ENCODE measurements at places on chromosomes 1 and 21. TPM values are rescaled to one million over a fixed set of nuclear protein-coding genes. Genes with fewer than 3 reads are reported as not detected.
A peak's percentile ranks its signal among the peaks of the same experiment; 100 is the strongest.

DNA sequence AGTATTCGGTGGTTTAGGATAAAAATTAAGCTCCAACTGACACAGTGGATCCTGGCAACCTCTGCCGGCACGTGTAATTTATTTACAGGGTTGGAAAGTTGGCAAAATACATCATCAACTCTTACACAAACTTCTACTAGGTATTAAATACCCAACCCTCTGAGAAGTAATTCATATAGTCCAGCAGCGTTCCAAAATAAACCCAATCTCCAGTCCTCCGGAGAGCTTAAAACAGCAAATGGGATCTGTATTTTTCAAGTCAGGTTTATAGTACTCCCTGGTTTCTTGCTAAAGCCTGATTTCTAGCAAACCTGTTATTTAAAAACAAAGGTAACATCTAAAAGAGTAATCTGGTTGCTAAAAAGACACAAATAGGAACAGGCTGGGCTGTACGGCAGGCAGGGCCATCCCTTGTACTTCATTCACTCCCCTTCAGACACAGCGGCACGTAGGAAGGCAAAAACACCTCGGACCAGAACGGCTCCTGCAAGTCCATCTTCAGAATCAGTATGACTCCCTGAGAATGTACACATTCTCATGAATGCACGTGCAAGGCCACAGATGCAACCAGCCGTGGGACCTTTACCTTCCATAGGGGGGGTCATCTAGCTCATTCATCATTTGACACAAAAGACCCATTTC, 8.6 kb downstream of the GLIS1 start:
- no peak for DNase-seq

DNA sequence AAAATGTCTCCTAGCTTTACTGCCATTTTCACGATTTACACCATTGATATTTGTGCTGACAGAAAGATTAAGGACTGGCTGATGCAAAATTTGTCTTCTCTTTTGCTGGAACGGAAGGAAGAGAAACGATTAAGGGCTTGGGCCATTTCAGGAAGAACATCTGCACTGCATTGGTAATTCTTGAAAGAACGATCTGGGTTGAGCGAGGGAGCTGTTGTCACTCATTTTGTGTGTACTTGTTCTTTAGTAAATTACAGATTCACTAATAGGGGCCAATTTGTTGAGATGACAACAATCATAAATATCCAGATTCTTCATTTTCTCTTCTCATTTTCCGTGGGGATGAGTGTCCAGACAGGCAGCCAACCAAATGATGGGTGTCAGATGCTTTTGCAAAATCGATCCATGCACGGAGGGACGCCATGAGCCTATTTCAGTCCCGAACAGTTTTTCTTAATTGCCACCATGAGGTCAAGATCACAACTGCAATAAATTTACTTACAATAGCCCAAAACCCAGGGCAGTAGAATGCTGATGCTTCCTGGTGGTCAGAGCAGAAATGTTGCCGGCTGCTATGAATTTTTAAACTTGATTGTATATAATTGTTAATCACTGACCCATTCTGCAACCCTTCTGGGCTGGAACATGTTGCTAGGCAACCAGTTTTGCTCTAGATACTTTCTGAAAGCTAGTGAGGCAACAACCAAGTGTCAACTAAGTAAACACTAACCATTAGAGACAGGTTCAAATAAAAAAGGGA, 132.4 kb upstream of the TIAM1 start:
- DNase-seq = no peak

The HRNR gene
- not detected for total RNA-seq

- no peak for DNase-seq
Observed at GRCh38 chr1:200891774-200892157, 2.9 kb upstream of the INAVA start.

DNA sequence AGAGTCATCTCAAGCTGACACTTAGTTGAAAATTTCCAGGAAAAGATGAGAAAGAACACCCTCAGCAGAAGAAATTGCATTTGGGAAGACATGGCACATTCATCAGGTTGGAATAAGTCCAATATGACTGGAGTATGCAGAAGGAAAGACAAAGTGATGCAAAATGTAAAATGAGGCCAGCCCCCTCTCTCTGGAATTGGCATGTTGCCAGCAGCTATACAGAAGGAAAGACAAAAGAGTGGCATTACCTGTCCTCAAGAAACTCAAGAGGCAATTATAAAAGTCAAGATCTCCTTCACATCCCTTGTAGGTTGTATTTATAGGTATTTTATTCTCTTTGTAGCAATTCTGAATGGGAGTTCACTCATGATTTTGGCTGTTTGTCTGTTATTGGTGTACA, 426.3 kb downstream of the AGBL4 start:
- DNase-seq = no peak

GRCh38 chr1:226946285-226946684, 6.2 kb downstream of the COQ8A start:
- no peak for DNase-seq

- no peak for DNase-seq
Observed at GRCh38 chr21:42446531-42446930, 42.8 kb downstream of the UBASH3A start.

The IL20 gene
- total RNA-seq = not detected

- DNase-seq = no peak
Observed at GRCh38 chr1:185565302-185565701, 168.9 kb upstream of the HMCN1 start.

DNA sequence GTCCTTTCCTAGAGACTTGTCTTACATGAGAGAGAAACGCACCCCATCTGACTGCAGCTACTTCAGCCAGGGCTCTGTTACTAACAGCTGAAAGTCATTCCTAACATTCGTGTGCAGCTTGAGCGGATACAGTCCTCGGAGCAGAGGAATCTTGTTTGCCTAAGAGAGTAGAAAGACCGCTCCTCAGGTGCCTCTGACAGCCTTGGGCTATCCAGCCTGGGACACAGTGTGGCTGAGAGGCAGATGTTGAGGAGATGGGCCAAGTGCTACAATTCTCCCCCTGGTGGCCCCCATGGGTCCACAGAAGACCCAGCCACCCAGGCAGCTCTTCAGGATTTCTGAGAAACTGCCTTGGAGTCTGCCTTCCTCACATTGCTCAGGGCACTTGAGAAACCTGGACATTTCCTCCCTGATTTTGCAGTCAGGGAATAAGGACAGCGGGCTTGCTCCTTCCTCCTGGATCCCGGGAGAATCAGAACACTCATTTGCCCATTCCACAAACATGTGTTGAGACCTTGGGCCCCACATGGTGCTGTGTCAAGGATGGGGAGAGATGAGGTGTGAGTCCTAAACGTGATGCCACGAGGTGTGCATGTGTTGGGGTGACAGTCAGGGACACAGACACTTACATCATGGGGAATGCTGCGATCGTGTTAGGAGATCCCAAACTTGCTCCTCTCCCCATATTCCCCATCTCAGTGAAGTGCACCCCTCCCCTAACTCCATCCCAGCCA, 13.1 kb downstream of the TRIM62 start:
- DNase-seq = no peak

The KRTAP7-1 gene
- not detected for total RNA-seq

GRCh38 chr1:203286161-203286984, 18.9 kb upstream of the BTG2 start:
- no peak for DNase-seq

The KCNH1 gene
- 2.0 TPM for total RNA-seq

DNA sequence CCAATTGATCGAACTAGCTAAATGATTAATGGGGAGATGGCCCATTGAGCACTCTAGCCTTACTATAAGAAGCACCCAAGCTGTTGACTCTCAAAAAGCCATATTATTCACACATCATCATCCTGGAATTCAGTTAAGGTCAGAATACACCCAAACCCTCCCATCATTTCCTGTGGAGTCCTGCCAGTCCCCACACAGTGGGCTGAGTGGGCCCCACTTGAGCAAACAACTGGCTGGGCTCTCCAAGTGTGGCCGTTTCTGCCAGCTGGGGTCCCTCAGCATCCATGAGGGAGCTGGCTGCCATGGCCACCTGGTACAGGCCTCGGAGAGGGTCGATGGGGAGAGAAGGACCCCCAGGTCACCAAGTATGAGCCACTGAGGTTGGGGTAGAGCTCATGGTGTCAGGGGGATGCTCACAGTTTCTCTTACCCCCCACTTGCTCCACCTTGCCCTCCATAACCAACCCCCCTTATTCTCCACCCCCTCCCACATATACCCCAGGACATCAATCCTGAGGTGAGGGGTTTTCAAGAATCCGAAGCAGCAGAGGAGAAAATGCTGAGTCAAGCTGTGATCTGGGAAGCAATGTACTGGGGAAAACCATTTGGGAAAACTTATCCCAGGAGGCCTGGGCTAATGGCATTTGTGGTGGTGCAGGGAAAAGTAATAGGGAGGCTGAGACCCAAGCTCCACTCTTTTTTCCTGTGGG, 60.3 kb downstream of the UBE2T start:
- DNase-seq = no peak

The TLR5 gene
- total RNA-seq = 5.7 TPM

DNA sequence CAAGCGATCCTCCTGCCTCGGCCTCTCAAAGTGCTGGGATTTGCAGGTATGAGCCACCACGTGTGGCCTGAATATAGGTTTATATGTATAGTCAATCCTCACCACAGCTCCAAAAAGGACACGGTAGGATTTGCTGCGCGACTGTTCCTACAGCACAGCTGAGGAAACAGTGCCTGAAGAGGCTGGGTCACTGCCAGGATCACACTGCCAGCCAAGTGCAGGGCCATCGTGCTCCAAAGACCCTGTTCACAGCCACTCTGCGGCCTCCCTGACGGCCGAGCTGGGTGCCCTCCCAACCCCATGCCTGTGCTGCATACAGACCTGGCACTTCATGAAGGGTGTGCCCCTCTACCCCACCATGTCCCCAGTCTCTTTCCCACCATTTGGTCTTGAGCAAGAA, 71.4 kb downstream of the MRPL37 start:
- no peak for DNase-seq

The BMP8A gene
- 0.95 TPM for total RNA-seq

The FMO4 gene
- total RNA-seq = 13.8 TPM

The ATF6 gene
- 39.4 TPM for total RNA-seq

DNA sequence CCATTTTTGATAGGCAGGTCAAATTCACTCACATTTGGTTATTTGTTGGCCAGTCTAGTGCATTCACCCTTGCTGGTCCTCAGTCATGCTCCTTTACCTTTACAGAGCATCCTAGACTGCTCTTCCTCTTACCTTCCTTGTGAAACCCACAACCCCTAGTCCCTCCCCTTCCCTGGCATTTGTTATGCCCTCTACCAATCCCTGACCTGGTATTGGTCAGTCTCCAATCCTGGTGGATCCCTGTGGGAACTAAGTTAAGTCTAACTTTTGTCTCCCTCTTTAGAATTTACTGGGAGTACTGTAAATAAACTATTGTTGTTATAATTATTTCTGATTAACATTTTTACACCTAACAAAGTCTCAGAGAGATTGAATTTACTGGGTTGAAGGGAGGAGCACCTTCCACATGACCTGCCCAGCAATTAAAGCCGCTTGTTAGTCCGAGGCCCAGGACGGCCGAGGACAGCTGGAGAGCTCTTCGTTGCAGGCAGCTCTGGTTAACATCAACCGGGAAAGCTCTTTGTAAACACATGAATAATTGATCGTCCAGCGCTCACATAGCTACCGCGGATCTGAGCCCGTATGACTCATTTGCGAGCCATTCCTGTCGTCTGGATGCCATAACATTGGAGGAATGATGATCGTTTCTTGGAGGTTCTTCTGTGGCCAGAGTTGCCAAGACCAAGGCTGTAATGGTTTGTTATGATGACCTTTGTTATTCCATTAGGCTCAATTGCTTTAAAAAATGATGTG, 31.9 kb downstream of the MTARC1 start:
- DNase-seq = peak; percentile 40

- DNase-seq = no peak
Observed at GRCh38 chr1:113652771-113653170, 106.5 kb downstream of the PHTF1 start.

GRCh38 chr1:219506473-219506899, 106.4 kb downstream of the ZC3H11B start:
- DNase-seq = no peak

GRCh38 chr1:7278045-7278444, 492.8 kb downstream of the CAMTA1 start:
- no peak for DNase-seq

DNA sequence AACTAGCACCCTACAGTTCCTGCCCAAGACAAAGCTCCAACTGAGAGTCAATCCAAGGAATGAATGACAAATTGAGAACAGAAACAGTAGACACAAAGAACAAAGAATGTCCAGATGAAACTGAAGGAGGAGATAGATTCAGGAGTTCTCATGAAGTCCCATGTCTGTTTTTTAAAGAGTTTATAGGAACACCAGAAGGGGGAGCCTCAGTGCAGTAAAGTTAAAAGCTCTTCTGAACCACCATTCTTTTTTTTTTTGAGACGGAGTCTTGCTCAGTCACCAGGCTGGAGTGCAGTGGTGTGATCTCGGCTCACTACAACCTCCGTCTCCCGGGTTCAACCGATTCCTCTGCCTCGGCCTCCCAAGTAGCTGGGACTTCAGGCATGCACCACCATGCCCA, 323.6 kb downstream of the MRPL39 start:
- DNase-seq = no peak

GRCh38 chr1:232707142-232707541, 77.2 kb upstream of the SIPA1L2 start:
- DNase-seq = no peak

DNA sequence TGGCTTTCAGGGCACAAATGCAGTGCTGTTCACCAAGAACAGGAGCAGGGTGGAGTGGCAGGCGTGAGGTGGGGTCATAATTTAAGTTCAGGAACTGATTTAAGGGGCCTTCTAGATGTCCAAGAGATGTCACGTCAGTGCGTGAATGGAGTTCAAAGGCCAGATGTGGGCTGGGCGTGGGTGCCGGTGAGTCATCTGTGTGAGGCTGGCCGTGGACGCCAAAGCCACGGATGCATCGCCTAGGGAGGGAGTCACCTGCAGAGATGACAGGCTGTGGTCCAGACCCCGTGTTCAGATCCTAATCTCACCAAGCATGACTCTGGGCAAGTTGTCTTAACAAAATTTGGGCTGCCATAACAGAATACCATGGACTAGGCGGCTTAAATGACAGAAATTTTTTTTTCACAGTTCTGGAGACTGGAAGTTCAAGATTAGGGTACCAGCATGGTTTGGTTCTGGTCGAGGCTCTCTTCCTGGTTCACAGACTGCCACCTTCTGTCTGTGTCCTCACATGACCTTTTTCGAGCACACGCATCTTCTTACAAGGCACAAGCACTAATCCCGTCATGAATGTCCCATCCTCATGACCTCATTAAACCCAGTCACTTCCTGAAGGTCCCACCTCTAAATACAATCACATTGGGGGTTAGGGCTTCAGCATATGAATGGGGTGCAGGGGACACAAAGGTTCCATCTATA, 109.6 kb downstream of the PRDM2 start:
- no peak for DNase-seq

DNA sequence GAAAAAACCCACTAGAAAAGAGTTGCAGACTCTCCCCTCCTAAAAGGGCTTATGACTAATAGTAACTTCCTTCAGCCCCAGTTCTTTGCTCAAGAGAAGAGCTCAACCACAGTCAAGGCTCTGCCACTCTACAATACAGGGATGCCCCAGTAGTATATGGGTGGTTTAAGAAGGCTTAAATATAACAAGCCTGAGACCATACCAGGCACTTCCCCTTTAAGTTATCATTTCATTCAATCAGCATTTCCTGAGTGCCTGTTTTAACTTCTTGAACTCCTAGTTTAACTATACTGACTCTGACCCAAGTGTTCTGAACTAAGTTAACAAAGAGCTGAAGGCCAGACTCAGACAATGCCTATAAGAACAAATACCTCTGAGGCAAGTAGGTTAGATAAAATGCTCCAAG, 19.8 kb downstream of the PRPF38A start:
- DNase-seq = no peak

GRCh38 chr1:154851392-154852177, 18.5 kb downstream of the KCNN3 start:
- DNase-seq = no peak

- DNase-seq = no peak
Observed at GRCh38 chr21:24486973-24487372, 1120.3 kb downstream of the MRPL39 start.

The AQP10 gene
- not detected for total RNA-seq

Measured in urinary bladder (tissue), 4 donors.